Thyroid gland (tissue), 4 donors: ENCODE measurements at places on chromosomes 13 and 19. TPM values are rescaled to one million over a fixed set of nuclear protein-coding genes. Genes with fewer than 3 reads are reported as not detected.

DNA sequence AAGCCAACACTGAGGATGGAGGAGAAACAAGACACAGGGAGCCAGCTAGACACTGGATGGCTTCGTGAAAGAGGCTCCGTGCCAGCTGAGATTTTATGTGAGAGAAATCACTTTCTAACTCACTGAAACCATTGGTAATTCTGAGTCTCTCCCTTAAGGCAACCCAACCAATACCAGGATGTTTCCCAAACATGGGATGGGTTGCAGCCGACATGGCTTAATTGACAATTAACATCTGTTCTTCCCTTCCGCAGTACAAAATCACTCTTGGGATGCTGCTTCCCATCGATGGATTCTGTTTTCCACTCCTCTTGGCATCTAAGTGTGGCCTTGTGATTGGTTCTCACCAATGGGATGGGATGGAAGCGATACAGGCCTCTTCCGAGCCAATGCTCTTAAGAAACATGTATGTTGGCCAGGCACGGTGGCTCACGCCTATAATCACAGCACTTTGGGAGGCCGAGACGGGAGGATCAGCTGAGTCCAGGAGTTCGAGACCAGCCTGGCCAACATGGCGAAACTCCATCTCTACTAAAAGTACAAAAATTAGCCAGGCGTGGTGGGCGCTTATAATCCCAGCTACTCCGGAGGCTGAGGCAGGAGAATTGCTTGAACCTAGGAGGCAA is 2.3 kb upstream of the ZNF787 start:
- no peaks in the 10 kb centered on the region for H3K27me3 ChIP-seq
- H3K27ac ChIP-seq = no peak overlapping the region
- H3K4me3 ChIP-seq = no peak overlapping the region
- H3K4me1 ChIP-seq = peaks cover 19% of the 10 kb centered on the region
- no peak for DNase-seq

DNA sequence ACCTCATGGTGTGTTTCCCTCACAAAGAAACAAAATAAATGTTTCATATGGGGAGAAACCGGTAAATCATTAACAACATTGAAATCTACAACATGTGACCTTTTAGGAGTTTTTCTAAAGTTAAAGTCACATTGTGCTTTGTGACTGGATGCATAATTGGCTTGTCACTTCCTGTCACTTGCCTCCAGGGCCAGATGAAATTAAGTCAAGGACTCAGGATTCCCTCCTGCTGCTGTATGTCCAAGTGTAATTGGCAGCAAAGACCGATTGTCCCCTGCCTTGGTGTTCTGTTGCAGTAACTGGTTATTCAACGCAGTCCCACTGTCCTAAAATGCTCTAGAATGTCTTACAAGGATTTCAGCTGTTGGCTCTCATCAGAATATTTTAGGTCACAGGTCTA is 448.2 kb downstream of the LIG4 start:
- H3K4me3 ChIP-seq = no peak overlapping the region
- no peaks in the 10 kb centered on the region for H3K4me1 ChIP-seq
- H3K36me3 ChIP-seq = no peaks in the 10 kb centered on the region
- no peak overlapping the region for H3K27ac ChIP-seq
- no peaks in the 10 kb centered on the region for H3K27me3 ChIP-seq

DNA sequence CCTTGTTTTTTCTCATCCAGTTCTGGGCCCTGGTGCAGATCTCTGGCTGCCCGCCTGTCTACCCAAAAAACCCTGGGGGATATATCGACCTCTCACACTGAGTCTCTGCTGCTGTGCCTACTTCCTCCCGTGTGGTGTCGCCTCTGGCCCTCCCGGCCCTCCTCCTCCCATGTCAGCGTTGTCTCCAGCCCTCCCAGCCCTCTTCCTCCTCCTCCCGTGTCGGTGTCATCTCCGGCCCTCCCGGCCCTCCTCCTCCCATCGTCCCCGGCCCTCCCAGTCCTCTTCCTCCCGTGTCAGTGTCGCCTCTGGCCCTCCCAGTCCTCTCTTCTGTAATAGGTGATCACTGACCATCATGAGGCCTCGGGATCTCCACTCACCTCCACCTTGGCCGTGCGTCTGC is 81.8 kb downstream of the GPR12 start:
- H3K27me3 ChIP-seq = no peaks in the 10 kb centered on the region
- DNase-seq = no peak
- no peak overlapping the region for H3K4me3 ChIP-seq
- no peaks in the 10 kb centered on the region for H3K4me1 ChIP-seq
- peaks cover 24% of the 10 kb centered on the region for H3K36me3 ChIP-seq

DNA sequence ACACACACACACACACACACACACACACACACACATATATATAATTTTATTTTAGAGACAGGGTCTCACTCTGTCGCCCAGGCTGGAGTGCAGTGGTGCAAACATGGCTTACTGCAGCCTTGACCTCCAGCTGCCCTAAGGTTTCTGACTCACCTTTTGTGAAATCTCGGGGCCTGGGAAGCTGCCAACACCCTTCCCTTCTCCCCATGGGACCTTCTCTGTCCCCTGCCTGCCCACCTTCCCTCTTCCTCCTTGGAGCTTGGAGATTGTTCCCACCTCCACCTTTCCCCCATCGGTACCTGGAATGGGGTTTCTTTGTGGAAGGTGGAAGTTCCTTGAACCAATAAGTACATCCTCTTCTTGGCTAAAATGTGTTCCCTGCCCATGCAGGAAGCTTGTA is 6.3 kb downstream of the ARRDC5 start:
- H3K27ac ChIP-seq = no peak overlapping the region
- H3K36me3 ChIP-seq = no peaks in the 10 kb centered on the region
- H3K4me3 ChIP-seq = no peak overlapping the region
- no peak for DNase-seq
- no peaks in the 10 kb centered on the region for H3K4me1 ChIP-seq

DNA sequence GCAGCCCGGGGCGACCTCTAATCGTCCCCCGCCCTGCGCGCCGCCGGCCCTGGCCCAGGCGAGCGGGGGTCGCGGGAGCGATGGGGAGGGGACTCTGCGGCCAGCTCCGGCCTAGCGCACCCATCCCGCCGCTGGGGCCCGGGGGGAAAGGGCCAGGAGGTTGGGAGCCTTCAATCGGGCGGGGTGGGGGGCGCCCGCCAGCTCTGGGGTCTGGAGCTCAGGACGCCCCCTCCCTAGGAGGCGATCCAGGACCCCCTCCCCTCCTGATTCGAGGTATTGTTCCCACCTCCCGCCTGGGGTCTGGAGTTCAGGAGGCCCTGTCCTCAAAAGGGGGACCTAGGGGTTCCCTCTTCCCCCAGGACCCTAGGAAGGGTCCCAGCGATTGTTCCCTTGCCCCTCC is 430 bp downstream of the ZNF358 start:
- H3K27me3 ChIP-seq = no peaks in the 10 kb centered on the region
- H3K4me1 ChIP-seq = peaks cover 8% of the 10 kb centered on the region
- peak overlapping the region; percentile 74 for H3K27ac ChIP-seq
- H3K36me3 ChIP-seq = peaks cover 11% of the 10 kb centered on the region

DNA sequence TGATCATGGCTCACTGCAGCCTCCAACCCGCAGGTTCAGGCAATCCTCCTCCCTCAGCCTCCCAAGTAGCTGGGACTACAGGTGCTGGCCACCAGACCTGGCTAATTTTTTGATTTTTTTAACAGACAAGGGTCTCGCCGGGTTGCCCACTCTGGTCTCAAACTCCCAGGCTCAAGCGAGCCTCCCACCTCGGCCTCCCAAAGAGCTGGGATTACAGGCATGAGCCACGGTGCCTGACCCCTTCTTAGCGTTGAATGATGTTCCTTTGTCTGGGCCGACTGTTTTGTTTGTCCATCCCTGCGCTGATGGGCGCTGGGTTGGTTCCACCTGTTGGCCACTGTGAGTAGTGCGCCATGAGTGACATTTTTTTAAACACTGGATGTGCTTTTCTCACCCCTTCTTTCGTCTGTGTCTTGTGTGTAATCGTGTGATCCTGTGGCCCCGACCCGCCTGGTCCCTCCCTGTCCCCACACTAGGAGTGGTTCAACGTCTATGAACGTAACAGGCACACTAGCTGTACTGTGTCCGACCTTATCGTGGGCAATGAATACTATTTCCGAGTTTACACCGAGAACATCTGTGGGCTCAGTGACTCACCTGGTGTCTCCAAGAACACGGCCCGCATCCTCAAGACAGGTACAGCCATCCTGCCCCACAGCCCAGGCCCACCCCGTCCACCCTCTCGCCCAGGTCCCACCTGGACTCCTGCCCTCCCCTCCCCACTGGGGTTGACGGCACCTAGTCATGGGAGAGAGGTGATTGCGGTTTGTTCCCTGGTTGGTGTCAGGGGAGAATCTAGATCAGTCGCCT is 15.0 kb upstream of the EMC10 start:
- peak; percentile 74 for DNase-seq
- no peaks in the 10 kb centered on the region for H3K27me3 ChIP-seq
- no peak overlapping the region for H3K27ac ChIP-seq
- H3K4me1 ChIP-seq = peaks cover 10% of the 10 kb centered on the region
- no peaks in the 10 kb centered on the region for H3K36me3 ChIP-seq

- H3K4me1 ChIP-seq = peaks cover 8% of the 10 kb centered on the region
- H3K27me3 ChIP-seq = no peaks in the 10 kb centered on the region
- no peak for DNase-seq
- H3K4me3 ChIP-seq = no peak overlapping the region
- H3K27ac ChIP-seq = no peak overlapping the region
- H3K36me3 ChIP-seq = no peaks in the 10 kb centered on the region
Observed at GRCh38 chr19:57800696-57801095, 14.0 kb downstream of the ZNF552 start.

DNA sequence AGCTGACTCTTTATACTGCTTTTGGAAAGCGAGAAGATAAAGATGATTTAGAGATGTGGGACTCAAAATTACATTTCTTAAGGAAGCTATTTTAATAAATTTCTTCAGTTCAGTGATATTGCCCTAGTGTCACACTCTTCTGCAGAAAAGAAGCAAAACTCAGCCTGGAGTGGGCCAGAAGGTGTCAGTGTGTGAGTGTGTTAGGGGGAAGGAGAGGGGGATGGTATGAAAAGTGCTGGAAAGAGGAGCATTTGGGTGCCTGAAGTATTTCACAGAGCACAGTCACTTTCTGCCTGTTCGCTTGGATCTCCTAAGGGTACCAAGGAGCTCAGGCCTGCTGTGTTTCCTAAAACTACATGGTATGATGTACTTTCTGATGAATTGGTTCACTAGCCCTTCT is 84.5 kb upstream of the FRY start:
- peak overlapping the region; percentile 47 for H3K27ac ChIP-seq
- H3K36me3 ChIP-seq = no peaks in the 10 kb centered on the region
- DNase-seq = no peak
- no peaks in the 10 kb centered on the region for H3K27me3 ChIP-seq

DNA sequence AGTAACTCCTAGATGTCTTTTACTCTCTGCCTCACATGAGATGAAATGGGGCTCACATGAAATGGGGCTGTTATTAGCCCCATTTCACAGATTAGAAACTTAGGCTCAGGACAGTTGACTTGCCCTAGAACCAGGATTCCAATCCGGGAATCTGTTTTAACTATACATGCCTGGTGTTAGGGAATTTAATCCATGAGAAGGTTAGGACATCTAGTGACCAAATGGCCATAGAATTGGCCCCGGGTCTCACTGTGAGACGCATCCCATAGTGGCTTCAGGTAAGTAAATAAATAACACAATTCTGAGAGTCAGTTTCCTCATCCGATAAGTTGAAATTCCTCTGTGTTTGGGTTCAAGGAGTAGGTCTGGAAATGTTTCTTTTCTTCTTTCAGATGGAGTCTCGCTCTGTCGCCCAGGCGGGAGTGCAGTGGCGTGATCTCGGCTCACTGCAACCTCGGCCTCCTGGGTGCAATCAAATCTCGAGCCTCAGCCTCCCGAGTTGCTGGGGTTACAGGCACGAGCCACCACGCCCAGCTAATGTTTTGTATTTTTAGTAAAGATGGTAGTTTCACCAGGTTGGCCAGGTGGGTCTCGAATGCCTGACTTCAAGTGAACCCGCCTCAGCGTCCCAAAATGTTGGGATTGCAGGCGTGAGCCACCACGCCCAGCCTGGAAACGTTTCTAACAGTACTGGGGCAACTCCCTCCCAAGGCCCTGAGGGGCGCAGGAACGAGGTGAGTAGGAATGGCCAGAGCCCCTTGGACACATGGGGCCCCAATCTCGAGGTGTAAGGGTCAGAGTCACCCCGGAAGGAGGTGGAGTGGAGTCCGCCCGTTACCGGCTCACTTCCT is 1.2 kb upstream of the ZNF574 start:
- no peaks in the 10 kb centered on the region for H3K27me3 ChIP-seq
- DNase-seq = peak; percentile 8
- peaks cover 23% of the 10 kb centered on the region for H3K4me1 ChIP-seq
- peak overlapping the region; percentile 89 for H3K27ac ChIP-seq
- peaks cover 11% of the 10 kb centered on the region for H3K36me3 ChIP-seq
- peak overlapping the region; percentile 51 for H3K4me3 ChIP-seq

- DNase-seq = no peak
- H3K4me1 ChIP-seq = peaks cover 9% of the 10 kb centered on the region
- H3K4me3 ChIP-seq = no peak overlapping the region
- no peaks in the 10 kb centered on the region for H3K27me3 ChIP-seq
Observed at GRCh38 chr19:11356074-11356397, 804 bp downstream of the PLPPR2 start.

DNA sequence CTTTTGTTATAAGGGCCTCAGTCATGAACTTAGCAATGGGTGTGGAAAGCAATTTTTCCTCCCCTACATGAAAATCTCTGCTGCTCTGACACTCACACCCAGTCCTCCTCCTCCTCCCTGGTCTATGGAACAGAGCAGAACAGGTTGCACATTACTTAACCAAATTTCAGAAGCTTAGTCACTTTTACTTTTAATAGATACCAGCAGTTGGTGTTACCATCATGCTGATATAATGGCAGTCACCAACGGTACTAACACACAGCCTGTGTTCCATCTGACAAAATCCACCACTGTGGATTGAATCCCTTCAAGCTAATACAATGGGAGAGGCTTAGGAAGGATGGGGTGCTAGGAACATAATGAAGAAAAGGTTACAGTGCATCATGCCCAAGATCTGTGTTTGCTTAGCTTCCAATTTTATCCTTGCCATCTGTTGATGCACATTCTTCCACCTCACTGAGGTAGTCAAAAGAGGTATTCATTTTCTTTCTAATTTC is 9.8 kb downstream of the TPT1 start:
- peaks cover 23% of the 10 kb centered on the region for H3K4me1 ChIP-seq
- no peaks in the 10 kb centered on the region for H3K27me3 ChIP-seq
- no peak for DNase-seq
- peak overlapping the region; percentile 96 for H3K27ac ChIP-seq
- H3K36me3 ChIP-seq = peaks cover 9% of the 10 kb centered on the region

GRCh38 chr13:31100721-31101120 is 61.0 kb downstream of the HSPH1 start:
- H3K27me3 ChIP-seq = no peaks in the 10 kb centered on the region
- no peak overlapping the region for H3K27ac ChIP-seq
- no peak for DNase-seq
- no peaks in the 10 kb centered on the region for H3K36me3 ChIP-seq
- no peak overlapping the region for H3K4me3 ChIP-seq
- H3K4me1 ChIP-seq = no peaks in the 10 kb centered on the region

Gene RYR1
- 0.67 TPM for total RNA-seq

Gene BORA
- 6.4 TPM for total RNA-seq

Gene CGB7
- total RNA-seq = not detected

Gene IRS2
- total RNA-seq = 15.5 TPM

Gene HCST
- total RNA-seq = not detected

Gene GPC6
- total RNA-seq = 2.8 TPM

Gene IL27RA
- total RNA-seq = 4.4 TPM
